NCI-H1105 (cell line): ENCODE measurements at places on chromosomes 2 and 18.

DNA sequence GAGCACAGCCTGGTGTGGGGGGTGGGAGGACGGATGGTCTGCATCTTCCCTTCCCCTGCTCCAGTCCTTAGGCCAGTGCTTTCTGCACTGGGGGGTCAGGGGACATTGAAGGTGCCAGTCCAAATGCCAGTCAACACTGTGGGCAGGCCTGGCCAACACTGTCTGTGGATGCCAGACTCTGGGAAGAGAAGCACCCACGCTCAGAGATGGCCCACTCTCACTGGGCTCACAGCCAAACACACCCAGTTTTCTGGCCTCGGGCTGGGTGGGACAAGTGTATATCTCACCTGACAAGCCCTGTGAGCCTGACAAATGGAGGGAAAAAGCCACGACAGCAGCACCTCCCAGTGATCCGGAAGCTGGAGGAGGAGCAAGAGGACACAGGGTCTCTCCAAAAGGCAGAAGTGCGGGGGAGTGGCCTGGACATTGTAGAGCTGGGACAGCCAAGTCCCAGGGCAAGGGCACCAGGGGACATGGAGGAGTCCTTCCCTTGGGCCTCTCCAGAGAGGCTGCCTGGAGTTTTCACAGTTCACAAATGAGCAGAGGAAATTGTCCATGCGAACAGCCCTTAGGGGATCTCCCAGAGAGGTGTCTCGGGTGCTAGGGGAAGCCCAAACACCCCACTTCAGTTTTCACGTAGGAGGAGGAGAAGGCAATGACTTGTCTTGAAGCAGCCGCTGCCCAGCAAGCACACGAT, 79.3 kb downstream of the SDC1 start:
- no peak for DNase-seq

GRCh38 chr18:55290898-55291297, 297.1 kb downstream of the TCF4 start:
- no peak for DNase-seq

GRCh38 chr18:28002841-28003240, 174.1 kb downstream of the CDH2 start:
- no peak for DNase-seq

DNA sequence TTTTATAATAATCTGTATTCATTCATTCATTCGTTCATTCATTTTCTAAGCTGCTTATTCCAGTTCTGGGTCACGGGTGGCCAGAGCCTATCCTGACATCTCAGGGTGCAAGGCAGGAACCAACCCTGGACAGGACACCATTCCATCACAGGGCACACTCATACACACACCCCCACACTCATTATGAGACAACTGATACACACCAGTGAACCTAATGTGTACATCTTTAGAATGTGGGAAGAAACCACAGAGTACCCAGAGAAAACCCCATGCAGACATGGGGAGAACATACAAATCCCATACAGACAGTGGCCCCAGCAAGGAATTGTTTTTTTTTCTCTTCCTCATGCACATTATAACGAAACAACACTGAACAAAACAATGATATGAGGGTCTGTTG, 54.7 kb downstream of the RTN4 start:
- DNase-seq: no peak

DNA sequence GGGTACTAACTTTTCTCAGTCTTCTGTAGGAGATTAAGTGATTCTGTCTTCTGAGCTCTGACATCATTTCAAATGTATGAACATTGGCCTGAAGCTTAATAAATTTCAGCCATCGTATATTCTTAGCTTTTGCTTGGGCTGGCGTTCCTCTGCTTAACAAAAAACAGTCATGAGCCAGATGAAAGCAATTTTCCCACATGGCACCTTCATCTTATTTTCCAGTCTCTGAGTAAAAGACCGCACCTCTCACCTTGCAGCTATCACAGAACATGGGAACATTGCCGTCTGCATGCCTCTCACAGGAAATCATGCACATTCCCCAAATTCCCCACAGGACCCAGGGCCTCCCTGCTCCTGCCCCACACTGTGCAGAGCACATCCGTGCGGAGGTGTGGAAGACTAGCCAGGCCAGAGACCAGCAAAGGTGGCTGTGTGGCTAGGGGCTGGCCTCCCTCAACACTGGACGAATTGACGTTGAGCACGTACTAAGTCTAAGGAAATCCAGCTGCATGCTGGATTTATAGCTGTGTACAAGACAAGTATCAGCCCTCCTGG, 531.8 kb upstream of the ID2 start:
- DNase-seq: no peak

GRCh38 chr18:75016025-75016717, 192.8 kb downstream of the PTGR3 start:
- DNase-seq: no peak
